ENCODE measurements at places on chromosomes 7 and 10. TPM values are rescaled to one million over a fixed set of nuclear protein-coding genes. Genes with fewer than 3 reads are reported as not detected.

DNA sequence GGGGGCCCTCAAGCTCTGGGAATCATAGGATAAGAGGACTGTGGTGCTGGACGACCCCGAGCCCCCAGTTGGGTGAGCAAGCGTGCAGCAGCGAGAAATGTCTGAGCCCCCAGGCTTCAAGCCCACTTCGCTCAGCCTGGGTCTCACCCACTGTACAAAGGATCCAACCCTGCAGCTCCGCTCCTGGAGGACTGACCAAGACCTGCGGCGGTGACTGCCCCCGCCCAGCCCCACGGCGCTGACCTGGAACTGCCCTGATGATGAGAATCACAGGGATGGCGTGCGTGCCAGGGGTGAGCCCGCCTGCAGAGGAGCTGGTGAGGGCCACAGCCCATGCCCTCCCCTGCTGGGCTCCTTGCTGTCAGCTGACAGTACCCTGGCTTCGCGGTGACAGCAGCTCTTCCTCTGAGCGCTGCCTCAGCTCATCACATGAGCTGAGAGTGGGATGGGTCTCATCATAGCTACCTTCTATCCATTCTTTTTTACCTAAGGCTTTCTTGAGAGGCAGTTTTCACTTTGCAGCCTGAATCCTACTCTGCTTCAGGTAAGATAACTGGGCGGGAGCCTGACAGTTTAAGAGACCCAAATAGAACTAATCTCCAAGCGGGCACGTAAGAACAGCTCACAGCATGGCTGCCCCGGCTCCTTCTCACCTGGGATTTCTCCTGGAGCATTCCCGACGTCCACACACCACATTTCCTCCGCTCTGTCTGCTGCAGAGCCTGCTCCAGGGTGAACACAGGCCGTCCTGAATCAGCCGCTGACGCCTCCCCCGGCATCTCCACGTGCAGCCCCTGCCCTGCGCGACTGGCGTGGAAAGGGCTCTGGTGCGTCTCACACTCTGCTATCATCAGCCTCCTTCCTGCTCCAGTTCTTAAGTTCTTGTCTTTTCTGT is 329.9 kb downstream of the PTPRN2 start:
- DNase-seq = no peak
- no peak overlapping the region for H3K4me3 ChIP-seq
- H3K4me1 ChIP-seq = no peaks in the 10 kb centered on the region
- no peaks in the 10 kb centered on the region for H3K27me3 ChIP-seq
- H3K36me3 ChIP-seq = no peaks in the 10 kb centered on the region
- no peak overlapping the region for H3K27ac ChIP-seq

DNA sequence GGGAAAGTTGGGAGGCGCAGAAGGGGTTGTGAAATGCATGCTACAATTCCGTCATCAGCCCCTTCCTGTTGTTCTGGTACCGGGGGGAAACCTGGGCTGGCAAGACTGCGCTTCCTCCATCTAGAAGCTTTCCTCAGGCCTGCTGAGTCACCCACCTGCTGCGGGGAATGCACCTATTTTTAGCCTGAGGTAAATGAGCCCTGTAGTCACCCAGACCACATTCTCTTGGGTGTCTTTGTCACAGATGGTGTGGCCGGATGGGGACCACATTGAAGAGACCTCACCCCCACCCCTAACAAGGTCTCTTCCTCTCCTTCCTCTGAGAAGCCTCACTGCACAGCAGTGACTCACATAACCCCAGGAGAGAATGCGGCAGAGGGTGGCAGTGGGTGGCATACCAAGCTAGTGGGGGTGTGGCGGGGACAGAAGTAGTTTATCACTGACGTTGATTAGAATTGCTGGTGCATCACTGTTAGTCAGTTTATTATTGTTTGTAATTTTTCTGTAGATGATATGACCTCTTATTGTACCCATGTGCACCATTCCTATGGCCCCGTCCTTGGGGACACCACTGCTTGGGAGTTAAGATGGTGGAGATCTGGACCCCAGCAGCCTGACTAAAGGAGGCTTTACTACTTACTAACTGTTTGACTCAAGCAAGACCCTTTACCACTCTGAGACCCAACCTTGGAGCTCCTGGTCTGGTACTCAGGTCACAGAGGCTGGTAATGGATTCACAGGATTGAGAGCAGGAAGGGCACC is 83.0 kb upstream of the DUSP5 start:
- peaks cover 7% of the 10 kb centered on the region for H3K36me3 ChIP-seq
- no peaks in the 10 kb centered on the region for H3K27me3 ChIP-seq
- H3K4me3 ChIP-seq = peak overlapping the region; percentile 7
- DNase-seq = peak; percentile 98
- H3K4me1 ChIP-seq = peaks cover 77% of the 10 kb centered on the region
- H3K27ac ChIP-seq = peak overlapping the region; percentile 85

Gene STEAP4
- not detected for total RNA-seq

Gene ANKRD7
- 0.59 TPM for total RNA-seq

GRCh38 chr10:122484276-122485060 is 23.1 kb downstream of the HTRA1 start:
- H3K4me1 ChIP-seq = no peaks in the 10 kb centered on the region
- no peak for DNase-seq
- no peak overlapping the region for H3K27ac ChIP-seq

DNA sequence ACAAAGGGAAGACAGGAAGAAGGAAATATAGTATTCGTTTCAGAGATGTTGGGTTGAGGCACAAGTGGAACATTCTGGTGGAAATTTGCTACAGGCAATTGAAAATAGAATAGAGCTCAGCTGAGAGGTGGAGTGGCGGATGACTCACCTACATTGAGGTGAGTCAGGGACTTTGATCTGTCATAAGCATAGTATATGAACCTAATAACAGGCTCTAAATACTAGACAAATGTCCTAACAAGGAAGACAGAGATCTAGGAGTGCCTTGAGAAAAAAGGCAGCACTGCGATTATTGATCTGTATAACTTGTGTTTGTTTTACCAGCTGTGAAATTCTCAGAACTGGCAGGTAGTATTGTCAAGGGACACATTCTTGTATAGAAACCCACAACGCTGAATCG is 907 bp upstream of the IFRD1 start:
- H3K36me3 ChIP-seq = no peaks in the 10 kb centered on the region
- H3K4me1 ChIP-seq = peaks cover 34% of the 10 kb centered on the region
- peak overlapping the region; percentile 99 for H3K27ac ChIP-seq

DNA sequence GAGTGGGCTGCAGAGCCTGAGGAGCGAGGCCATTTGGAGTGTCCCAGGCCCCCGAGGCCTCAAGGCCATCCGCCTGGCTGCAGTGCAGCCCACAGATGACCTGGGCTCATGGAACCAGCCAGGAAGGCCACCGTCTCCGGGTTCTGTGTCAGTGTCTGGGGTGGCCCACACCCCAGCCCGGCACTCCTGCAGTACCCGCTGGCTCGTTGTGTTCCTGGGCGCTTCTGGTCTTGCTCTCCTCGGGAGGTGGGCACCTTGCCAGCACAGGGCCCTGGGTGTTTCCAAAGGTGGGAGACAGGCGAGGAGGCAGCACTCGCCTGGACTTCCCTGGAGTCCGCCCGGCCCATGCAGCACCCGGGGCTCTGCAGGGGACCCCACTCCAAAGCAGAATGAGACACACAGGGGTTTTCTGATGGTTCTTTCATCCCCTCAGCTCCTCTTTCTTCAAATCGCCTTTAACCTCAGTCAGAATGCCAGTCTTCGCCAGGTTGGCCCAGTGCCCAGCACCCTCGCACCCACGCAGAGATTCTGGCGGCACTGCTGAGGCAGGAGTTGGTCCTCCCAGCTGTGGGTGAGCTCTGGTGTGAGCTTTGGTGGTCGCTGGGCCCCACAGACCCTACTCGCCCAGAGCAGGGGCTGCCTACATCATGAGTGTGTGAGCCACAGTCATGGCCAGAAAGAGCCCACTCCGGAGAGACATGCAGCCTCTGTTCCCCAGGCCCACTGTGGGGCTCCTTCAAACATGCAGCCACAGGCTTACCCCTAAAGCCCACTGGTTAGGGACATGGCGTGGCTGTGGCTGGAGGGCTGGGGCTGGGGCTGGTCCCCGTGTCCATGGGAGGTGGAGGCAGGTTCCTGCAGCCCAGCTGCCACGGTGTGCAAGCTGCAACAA is 155.7 kb downstream of the EBF3 start:
- H3K36me3 ChIP-seq = peaks cover 1% of the 10 kb centered on the region
- DNase-seq = no peak
- no peaks in the 10 kb centered on the region for H3K4me1 ChIP-seq
- no peak overlapping the region for H3K4me3 ChIP-seq
- no peaks in the 10 kb centered on the region for H3K27me3 ChIP-seq
- no peak overlapping the region for H3K27ac ChIP-seq

- peaks cover 25% of the 10 kb centered on the region for H3K36me3 ChIP-seq
- DNase-seq = peak; percentile 66
- H3K4me1 ChIP-seq = peaks cover 38% of the 10 kb centered on the region
These were observed 11.6 kb downstream of the RPS24 start for GRCh38 chr10:78045237-78045636.

Gene GBX1
- not detected for total RNA-seq

Gene ITIH2
- not detected for total RNA-seq

GRCh38 chr7:134368851-134369544 is 52.3 kb upstream of the SLC35B4 start:
- no peak overlapping the region for H3K4me3 ChIP-seq
- H3K27ac ChIP-seq = no peak overlapping the region
- no peaks in the 10 kb centered on the region for H3K36me3 ChIP-seq

Gene CASTOR2
- total RNA-seq = 3.1 TPM
